SIG-M5 (cell line): ENCODE measurements at places on chromosomes 5 and 9.

GRCh38 chr9:120886490-120886967 lies 9.5 kb upstream of the PHF19 start:
- no peak for DNase-seq

GRCh38 chr9:69877852-69878514 lies 57.4 kb downstream of the CFAP95 start:
- no peak for DNase-seq

- DNase-seq, result no peak
These were observed 1434.5 kb upstream of the CDH6 start for GRCh38 chr5:29758986-29759421.

DNA sequence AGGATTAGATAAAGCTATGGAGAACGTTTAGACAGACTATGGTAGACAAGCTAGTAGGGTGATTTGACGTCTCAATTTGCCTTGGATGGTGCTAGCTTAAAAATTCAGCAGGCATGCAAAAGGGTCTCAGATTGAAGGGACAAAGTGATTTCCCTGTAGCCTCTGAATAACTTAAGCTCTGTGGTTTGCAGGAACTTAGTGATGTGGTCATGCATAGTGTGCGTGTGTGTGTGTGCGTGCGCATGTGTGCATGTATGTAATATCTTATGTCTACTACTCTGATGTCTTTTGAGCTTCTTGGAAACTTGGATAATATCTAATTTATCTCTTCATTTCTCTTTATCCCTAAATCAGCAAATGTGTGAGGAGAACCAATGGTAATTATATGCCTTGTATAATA lies 183.6 kb upstream of the TNC start:
- no peak for DNase-seq

DNA sequence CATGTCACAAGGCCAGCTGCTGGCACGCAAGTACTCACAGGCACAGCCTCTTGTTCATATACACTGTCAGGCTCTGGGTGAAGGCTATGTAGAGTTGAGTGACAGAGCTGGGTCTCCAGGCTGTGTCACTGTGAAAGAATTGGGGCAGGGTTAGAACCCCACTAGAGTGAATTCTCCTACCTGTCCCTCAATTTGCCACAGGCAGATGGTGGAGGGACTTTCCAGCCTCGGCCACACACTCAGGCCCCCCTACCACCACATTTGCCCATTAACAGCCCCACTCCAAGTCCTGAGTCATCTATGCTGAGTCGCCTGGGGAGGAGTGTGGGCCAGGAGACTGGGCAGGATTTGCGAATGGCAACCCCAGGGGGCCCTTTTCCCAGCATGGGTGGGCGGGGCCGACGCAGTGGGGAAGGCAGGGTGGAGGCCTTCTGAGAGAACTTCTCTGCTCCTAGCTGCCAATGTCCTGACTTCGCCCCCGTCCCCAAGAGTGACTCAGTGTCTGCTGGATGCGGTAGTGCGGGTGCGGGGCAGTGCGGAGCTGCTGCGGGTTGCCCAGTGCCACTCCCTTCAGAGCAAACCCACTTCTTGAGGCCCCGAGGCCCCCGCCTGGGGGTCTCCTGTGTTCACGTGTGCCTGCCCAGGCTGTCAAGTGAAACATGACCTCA lies 50.3 kb upstream of the PSD2 start:
- no peak for DNase-seq

- no peak for DNase-seq
These were observed 5.5 kb upstream of the DNAJB5 start for GRCh38 chr9:34984049-34984448.

GRCh38 chr9:137952976-137953666 lies 75.5 kb downstream of the CACNA1B start:
- DNase-seq, result no peak

- no peak for DNase-seq
These were observed 1495.8 kb downstream of the EFNA5 start for GRCh38 chr5:106174903-106175302.

DNA sequence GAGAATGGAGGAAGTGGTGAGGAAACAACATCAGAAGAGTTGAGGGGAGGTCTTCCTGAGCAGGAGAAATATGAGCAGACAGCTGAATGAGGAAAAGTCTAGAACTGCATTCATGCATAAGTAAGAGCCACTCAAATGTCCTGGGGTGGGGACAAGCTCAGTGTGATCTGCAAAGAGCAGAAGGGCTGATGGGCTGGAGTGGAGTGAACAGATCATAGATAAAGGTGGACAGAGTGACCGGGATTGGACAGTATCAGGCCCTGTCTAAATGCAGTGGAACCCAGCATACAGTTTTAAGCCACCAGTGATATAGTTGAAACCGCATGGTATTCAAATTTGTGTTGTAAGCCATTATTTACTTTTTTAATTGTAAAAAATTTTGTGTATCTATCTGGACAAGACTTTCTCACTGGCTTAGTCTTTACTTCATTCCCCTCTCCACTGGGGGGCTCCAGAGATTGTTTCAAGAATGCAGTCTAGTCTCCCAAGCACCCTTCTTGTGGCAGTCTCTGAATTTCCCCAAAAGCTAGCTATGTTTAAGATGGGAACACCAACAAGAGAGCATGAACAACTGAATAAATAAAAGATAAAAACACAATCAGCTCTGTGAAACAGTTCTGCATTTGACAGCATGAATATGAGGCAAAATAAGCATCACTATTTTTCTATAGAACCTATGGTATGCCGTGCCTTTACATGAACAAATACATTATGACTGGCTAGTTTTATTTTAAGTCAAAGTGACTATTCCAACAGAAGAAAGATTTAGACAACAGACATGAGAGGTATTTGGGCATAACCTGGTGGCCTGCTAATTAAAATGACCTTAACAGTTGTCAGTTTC lies 10.7 kb upstream of the STK32A start:
- no peak for DNase-seq

DNA sequence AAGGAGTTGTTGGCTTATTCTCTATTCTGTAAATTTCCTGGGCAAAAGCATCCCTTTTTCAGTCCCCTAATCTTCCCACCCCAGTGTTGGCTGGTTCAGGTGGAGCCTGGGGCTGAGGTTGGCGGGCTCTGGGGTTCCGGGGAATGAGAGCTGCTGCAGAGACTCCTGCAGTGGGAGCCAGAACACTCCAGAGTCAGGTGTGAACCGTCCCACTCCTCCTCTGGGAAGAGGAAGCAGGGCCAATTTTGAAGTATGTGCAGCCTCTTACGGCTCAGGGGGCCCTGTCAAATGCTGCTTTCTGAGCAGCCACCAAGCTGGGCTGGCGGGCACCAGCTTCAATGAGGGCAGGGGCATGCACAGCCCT lies 42.8 kb downstream of the JADE2 start:
- DNase-seq, result no peak

DNA sequence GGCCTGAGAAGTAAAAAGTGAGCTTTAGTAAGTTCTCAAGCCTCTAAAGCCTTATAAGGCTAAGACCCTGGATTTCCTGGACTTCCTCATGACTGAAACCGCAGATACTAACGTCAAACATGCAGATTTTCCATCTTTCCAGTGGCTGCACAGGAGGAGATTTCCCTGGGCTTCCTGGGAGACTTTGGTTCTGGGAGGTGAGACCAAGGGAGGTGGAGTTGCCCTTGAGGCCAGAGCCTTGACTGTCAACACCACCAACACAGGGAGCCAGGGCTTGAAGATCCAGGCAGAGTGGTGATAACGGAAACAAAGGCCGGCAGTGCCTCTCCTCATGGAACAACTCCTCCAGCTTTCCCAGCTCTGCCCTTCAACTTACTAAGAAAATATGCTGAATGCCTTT lies 144.7 kb upstream of the LRRTM2 start:
- no peak for DNase-seq

- no peak for DNase-seq
These were observed 15.4 kb downstream of the CCL28 start for GRCh38 chr5:43396762-43397304.

GRCh38 chr5:39420482-39421145 lies 4.2 kb downstream of the DAB2 start:
- no peak for DNase-seq

DNA sequence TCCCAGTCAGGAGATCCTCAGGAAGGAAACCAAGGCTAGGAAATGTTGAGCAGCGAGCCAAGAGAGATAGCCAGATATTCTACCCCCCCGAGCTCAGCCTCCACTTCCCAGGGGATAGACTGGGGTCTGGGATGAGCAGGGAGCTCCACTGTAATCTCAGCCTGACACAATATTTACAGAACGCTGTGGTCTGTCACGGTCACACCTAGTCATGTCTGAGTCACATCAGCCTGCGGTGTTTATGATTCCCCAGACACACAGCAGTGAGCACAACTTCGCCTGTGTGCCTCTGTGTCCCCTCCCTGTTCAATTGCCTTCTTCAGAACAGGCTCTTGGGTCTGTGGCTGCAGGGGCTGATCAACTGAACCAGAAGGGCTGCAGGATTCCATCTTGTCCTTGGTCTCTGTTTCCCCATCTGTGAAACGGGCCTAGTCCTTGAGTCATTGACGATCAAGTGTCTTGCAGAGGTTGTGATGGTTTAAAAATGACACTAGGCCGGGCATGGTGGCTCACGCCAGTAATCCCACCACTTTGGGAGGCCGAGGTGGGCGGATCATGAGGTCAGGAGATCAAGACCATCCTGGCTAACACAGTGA lies 8.6 kb upstream of the PRRX2 start:
- DNase-seq, result no peak

- DNase-seq, result no peak
These were observed 52.2 kb downstream of the COL5A1 start for GRCh38 chr9:134693641-134694367.

DNA sequence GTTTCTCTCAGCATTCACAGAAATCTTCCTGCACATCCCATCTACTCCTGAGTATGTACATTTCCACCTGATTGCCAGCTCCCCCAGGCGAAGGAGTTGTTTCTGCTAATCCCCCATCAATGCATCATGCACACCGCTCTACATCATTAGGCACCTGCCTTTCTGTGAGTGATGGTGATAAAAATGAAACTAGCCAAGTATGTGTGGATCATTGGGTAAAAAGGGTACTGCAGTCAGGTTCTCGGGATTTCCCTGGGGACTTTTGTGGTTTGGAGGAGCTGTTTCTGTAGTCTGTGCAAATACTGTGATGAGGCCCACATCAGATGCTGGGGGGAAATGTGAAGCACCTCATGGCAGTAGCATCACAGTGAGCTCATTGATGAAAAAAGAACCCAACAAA lies 30.4 kb downstream of the CAMK4 start:
- DNase-seq, result no peak

DNA sequence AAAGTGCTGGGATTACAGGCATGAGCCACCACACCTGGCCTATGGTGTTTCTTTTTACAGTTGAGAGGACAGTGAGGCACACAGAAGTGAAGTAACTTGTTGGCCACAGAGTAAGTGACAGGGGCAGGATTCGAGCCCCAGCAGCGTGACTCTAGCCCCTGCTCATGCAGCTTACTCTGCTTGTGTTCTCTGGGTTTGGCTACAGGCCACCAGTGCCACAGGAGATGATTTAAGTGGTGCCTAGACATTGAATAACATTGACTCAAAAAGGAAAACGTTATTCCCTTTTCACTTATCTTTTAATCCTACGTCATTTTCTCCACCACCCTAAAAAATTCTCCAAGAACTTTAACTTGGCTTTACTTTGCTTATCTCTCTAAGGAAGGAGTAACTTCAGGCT lies 61.4 kb downstream of the SNX24 start:
- no peak for DNase-seq

GRCh38 chr5:61623401-61624069 lies 291.5 kb downstream of the ZSWIM6 start:
- no peak for DNase-seq

GRCh38 chr9:130731355-130731754 lies 37.8 kb downstream of the EXOSC2 start:
- DNase-seq, result no peak

- DNase-seq, result no peak
These were observed 60.1 kb downstream of the BHMT start for GRCh38 chr5:79171635-79172245.

DNA sequence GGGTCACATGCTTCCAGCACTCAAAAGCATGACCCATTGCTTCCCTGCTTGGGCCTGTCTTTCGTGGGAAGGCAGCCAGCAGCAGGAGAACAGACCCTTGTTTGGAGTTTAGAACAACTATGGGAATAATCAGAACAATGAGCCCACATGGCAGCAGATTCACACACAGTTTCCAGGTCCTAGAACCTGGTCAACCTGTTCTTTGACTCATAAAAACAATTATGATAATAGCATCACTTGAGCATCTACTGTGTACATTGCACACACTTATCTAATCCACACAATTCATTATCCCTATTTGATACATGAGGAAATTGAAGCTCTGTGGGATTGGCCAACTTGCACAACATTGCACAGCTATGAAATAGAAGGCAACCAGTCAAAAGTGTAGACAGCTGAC lies 41.7 kb downstream of the KLF4 start:
- no peak for DNase-seq

GRCh38 chr5:113192541-113192940 lies 215.9 kb downstream of the DCP2 start:
- DNase-seq, result no peak

GRCh38 chr5:104400941-104401340 lies 838.4 kb upstream of the NUDT12 start:
- DNase-seq, result no peak

DNA sequence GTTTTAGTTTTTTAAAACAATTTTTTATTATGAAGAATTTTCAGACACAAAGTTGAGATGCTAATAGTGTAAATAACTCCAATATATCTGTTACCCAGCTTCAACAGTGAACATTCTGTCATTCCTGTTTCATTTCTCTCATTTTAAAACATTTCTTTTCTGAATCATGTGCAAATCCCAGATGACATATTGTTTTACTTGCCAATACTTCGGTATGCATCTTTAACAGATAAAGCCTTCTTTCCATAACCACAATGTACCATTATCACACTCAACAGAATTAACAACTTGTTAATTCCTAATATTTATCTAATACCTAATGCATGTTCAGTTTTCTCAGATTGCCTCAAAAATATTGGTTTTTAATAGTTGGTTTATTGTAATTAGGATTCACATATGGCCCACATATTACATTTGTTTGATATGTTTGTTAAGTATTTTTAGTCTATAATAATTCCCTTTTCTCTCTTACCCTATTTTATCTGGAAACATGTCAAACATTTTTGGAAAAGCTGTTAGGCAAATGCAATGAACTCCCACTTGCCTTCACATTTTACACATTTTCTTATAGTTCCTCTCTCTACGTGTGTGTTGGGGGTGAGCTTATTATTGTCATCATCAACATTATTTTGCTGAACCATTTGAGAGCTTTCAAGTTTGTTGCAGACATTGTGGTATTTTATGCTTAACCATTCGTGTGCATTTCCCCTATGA lies 58.7 kb upstream of the ANKRD55 start:
- no peak for DNase-seq
